ENCODE measurements at places on chromosomes 3 and 15.

DNA sequence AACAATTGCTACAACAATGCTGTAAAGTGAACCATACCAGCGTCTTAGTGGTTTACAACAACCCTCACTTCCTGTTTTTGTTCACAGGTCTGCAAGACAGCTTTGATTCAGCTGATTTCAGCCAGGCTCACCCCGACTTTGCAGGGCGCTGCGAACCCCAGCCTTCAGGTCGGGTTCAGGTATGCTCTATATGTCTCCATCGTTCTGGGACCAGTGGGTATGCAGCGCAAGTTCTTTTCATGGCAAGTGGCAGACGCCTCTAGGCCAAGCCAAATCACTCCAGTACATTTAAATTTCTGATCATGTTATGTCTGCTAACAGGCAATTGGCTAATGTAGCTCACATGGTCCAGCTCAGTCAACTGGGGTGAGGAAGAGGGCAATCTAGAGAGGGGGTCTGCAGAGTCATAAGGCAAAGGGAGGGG is 52.4 kb upstream of the RGMA start:
- peak; percentile 53 for DNase-seq

- DNase-seq: no peak
Measured at GRCh38 chr3:86828751-86829150, 162.2 kb downstream of the VGLL3 start.

GRCh38 chr3:171343693-171344092 is 116.5 kb downstream of the TNIK start:
- DNase-seq: no peak

DNA sequence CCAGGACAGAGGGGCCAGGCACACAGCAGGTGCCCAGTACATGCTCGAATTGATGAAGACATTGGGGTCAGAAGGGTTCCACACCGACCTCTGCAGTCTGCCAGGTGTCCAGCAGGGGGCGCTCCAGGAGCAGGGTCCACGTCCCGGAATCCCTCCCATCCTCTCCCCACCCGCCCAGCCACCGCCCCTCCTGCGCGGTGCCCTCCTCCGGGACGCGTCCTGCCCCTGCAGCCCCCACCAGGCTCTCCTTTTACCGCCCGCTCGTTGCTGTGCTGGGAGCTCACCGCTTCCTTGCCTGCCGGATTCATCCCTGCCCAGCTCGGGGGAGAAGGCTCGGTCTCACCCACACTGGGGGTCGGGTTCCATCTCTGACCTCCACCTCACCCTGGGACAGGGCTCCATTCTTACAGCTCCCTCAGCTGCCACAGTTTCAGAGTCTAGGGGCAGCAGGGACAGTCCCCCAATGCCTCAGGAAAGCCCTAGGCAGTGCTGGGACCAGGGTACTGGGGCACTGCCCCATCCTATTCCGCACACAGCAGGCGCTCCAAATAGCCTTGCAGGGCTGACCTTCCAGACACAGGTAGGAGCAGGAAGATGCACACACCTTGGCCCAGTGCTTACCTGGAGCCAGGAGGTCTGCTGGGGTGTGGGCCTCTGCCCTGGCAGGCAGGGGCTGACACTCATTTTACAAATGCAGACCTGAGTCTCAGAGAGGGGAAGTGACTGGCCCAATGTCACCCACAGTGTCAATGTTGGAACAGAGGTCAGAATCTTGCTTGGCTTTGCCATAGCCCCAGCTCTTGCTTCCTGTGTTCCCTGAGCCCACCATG is 31.0 kb downstream of the GRIP2 start:
- DNase-seq: peak; percentile 77

DNA sequence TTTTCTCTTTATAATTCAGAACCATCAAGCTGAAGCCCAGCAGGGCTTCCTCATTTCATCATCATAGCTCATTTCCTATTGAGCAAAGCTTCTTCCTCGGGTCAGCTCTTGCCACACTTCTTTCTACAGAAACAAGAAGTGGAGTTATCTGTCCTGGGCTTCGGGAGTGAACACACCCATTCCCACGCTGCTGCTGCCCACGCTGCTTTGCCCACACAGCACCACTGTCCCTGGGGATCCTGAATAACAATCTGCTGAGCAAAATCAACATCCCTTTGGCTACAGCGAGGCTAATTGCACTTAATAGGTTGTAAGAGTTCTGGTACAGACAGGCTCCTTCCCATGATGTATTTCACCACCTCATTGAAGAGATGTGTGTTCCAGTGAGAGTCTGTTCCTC is 23.7 kb downstream of the CEP19 start:
- no peak for DNase-seq

DNA sequence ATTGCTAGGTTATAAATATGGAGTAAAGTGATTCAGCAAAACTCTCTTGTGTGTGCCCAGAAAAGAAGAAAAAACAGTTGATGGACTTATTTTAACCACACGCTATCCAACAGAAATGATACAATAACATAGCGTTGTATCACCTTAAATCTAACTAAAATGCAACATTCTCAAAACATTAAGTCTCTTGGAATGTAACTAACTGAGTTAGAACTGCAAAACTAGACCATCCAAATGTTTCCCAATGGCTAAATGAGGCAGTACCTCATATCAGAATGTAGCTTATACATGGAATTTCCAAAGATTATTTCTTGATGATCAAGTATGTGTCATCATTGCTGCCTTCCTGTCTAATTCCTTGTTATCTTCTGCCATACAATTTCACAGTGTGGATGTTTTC is 187.9 kb downstream of the CNTN3 start:
- DNase-seq: no peak

DNA sequence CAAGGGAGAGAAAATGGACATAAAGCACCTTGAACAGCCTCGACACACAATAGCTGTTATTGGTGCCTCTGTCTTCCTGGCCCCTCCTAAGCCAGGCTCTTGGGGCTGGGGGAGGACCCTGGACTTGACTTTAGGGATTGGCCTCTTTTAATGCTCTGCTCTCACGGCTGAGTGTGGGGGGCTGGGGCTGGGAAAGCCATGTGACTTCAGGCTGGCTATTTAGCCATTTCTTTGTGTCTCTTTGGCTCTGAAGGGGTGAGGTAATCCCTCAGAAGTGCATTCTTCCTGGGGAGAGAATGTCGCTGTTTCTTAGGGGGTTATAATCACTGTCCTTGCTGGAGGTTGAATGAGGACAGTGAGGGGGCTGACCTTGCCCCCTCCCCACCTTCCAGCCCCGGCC is 26.2 kb downstream of the MAGEF1 start:
- DNase-seq: no peak

- DNase-seq: no peak
Measured at GRCh38 chr3:158771577-158771976, 30.3 kb upstream of the MFSD1 start.

- no peak for DNase-seq
Measured at GRCh38 chr3:30308131-30308530, 298.3 kb upstream of the TGFBR2 start.

- peak; percentile 11 for DNase-seq
Measured at GRCh38 chr3:153319705-153320554, 157.9 kb downstream of the RAP2B start.

DNA sequence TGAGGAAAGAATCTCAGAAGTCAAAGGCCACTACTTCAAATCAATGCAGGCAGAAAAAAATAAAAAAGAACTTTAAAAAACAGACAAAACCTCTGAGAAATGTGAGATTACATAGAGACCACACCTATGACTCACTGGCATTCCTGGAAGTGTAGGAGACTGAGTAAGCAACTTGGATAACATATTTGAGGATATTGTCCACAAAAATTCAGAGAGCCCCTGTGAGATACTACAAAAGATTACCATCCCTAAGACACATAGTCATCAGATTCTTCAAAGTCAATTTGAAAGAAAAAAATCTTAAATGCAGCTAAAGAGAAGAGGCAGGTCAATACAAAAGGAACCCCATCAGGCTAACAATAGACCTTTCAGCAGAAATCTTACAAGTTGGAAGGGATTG is 887.3 kb downstream of the NTRK3 start:
- DNase-seq: no peak

DNA sequence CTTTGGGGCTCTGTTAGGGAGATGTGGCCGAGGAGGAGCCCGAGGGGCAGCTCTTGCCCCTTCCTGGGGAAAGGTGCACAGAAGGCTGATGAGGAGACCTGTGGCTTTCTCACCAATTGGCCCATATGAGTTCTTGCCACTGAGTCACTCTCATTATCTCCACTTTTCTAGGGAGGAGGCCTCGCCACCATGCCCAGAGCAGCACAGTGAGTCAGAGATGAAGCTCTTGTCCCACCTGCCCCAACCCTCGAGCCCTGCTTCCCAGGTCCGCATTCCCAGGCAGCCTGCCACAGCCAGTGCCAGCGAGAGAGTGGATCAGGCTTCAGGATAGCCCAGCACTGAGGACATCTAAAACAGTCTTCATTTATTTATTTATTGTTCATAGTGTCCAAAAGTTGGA is 53.5 kb downstream of the AMOTL2 start:
- DNase-seq: no peak

DNA sequence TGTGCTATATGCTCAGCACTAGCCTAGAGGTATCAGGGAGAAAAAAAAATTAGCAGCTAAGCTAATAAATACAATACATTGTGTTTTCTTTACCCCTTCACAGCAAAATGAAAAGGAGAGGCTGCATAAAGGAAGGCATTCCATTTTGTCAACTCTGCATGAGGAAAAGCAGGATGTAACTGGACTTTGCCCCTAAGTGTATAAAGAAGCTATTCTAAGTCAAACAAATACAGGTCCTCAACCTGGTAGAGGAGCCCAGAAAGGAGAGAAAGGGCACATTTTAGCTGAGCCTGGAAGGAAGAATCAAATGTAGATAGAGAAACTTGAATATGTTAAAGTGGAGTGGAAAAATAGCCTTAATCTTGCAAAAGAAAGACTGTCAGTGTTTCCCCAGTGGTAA is 89.0 kb upstream of the SPRED1 start:
- no peak for DNase-seq

DNA sequence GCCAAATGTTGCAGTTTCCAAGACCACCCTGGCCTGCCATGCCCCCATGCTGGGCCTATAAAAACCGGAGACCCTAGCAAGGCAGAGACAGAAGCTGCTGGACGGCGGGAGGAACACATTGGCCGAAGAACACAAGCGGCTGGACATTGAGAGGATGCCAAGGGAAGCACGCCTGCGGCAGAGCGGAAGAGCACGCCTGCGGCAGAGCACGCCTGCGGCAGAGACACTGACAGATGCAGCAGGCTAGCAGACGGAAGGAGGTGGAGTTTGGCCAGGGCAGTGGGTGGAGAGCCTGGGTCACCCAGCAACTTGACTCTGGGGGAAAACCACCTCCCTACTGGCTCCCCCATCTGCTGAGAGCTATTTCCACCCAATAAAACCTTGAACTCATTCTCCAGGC is 322.3 kb upstream of the TBL1XR1 start:
- DNase-seq: no peak

DNA sequence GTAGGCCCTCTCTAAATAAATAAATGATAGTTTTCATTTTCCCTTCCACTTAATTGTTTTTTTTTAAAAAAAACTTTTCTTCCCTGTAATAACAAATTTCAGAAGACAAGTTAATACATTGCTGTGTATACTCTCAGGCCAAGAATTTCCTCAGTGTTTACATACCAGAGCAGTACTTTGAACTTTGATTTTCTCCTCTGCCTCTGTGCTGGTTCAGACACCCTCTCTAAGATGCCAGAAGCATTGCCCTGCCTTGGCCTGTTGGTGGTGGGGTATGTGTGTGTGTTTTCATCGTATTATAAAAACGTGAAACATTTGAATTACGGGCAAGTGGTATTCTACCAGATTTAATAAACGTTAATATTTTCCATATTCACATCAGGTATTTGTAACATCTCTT is 70.1 kb downstream of the SMAD3 start:
- DNase-seq: no peak

DNA sequence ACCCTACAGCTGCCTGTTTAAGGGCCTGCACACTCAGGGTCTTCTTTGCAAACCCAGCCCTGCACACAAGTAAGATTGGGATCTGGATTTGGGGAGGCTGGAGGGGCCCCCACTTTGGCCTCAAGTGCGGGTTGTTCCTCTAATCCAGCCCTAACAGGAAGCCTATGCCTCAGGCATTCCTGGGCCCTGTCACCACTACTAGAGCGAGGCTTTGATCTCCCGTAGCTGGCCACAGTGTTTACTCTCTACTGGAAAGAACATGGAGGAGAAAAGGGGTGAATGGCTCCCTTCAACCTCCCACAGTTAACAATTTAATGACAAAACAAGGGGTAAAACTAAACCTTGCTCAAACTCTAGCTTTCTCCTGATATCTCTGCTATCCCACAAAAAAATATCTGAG is 48.4 kb downstream of the DZIP1L start:
- no peak for DNase-seq

DNA sequence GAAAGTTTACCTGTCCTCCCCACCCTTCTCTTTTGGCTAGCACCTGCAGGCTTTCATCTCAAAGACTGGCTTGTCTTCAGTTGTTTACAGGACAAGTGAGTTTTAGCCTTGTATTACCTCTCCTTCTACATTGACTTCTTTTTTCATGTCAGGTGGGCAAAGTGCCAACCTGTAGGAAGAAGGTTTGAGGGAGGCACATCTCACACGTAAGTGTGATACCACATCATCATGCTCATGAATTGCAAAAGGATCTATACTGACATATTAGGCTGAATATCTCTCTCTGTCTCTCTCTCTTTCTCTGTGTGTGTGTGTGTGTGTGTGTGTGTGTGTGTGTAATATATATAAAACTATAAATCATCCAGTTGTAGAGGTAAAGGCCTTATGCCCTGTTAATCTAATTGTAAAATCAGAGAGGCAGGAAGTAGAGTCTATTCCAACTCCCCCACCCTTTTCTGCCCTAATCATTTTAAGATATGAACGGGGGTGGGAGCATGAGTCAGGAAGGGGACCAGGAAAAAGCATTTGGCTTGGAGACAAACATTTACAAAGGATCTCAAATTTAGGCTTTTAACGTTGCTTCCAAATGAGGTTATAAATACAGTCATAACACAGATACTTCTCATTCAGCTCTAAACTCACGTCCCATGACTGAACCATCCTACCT is 107.0 kb upstream of the PFN2 start:
- DNase-seq: no peak

GRCh38 chr15:31504462-31504839 is 177.8 kb downstream of the KLF13 start:
- no peak for DNase-seq

DNA sequence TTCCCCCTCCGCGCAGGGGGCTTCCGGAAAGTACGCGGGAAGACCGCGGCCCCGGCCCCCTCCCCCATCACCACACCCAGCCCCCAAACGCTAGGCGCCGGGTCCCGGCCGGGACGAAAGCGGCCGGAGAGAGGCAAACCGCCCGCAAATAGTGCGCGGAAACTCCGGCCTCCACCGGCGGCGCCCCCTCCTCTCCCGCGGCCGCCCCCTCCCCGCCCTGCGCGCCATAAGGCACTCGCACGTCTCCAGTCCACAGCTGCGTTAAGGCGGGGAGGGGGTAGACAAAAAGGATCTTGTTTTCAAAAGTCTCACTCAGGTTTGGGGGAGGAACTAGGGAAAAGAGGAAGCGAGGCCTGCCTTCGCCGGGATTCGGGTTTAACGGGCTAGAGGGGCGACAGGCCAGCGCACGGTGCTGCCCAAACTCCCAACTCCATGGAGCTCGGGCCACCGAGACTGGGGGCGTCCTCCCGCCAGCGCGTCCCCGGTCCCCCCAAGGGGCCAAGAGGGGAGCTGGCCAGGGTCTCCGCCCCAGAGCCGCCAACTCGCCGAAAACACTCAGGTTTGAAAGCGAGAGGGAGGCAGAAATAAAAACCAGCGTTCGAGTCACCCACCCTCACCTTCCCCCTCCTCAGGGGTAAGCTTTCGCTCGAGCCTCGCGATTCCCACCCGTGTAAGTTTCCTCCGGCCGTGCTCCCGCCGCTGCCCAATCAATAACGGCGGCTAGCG is 1.8 kb downstream of the ANP32A start:
- DNase-seq: peak; percentile 59

All from activated CD4-positive, alpha-beta T cell treated with anti-CD3 and anti-CD28 coated beads, Interleukin-10, Interleukin-2, amounts not matched to agents 100 ng/mL and 50 ng/mL, durations not matched to agents 16 hours and 8 hours (primary cell).